Tibial nerve (tissue), 4 donors: ENCODE measurements at places on chromosomes 3 and 15. TPM values are rescaled to one million over a fixed set of nuclear protein-coding genes. Genes with fewer than 3 reads are reported as not detected.

DNA sequence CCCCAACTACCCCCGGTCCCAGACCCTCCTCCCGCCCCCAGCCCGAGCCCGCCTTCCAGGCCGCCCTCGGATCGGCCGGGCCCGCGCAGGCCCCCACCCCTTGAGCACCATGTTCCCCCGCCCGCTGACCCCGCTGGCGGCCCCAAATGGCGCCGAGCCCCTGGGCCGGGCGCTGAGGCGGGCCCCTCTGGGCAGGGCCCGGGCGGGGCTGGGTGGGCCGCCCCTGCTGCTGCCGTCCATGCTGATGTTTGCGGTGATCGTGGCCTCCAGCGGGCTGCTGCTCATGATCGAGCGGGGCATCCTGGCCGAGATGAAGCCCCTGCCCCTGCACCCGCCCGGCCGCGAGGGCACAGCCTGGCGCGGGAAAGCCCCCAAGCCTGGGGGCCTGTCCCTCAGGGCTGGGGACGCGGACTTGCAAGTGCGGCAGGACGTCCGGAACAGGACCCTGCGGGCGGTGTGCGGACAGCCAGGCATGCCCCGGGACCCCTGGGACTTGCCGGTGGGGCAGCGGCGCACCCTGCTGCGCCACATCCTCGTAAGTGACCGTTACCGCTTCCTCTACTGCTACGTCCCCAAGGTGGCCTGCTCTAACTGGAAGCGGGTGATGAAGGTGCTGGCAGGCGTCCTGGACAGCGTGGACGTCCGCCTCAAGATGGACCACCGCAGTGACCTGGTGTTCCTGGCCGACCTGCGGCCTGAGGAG, 472 bp downstream of the CHST14 start:
- no peaks in the 10 kb centered on the region for H3K4me1 ChIP-seq
- H3K36me3 ChIP-seq: no peaks in the 10 kb centered on the region
- DNase-seq: no peak
- H3K27ac ChIP-seq: peak overlapping the region; percentile 77

DNA sequence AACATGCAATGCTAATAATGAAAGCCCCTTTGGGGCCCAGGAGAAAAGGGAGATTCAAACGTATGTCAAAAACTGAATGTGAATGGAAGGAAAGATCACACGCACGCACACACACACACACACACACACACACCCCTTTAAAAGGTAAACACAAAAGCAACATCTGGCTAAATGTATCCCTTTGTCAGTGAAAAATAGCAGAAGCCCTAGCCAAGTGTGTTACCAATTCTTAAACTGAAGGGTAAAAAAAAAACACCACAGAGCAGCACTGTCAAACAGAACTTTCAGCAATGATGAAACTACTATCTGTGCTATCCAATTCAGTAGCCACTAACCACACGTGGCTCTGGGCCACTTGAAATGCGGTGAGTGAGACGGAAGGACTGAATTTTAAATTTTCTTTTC, 4.9 kb downstream of the RFTN1 start:
- no peak overlapping the region for H3K4me3 ChIP-seq
- peaks cover 65% of the 10 kb centered on the region for H3K4me1 ChIP-seq
- H3K36me3 ChIP-seq: no peaks in the 10 kb centered on the region
- no peak for DNase-seq

GRCh38 chr3:67654844-67655177, 399 bp upstream of the SUCLG2 start:
- peaks cover 42% of the 10 kb centered on the region for H3K4me1 ChIP-seq
- no peaks in the 10 kb centered on the region for H3K36me3 ChIP-seq
- peak; percentile 9 for DNase-seq

CCDC54 gene
- total RNA-seq: not detected
